ENCODE measurements at places on chromosomes 7 and 10. TPM values are rescaled to one million over a fixed set of nuclear protein-coding genes. Genes with fewer than 3 reads are reported as not detected.

GRCh38 chr10:11227103-11227502 lies 209.4 kb downstream of the CELF2 start:
- H3K4me3 ChIP-seq = no peak overlapping the region
- H3K27me3 ChIP-seq = no peaks in the 10 kb centered on the region
- no peak for DNase-seq
- H3K27ac ChIP-seq = no peak overlapping the region
- peaks cover 13% of the 10 kb centered on the region for H3K36me3 ChIP-seq
- peaks cover 34% of the 10 kb centered on the region for H3K4me1 ChIP-seq

The POR gene
- 78.0 TPM for total RNA-seq

The HOXA10 gene
- not detected for total RNA-seq

The SDHAF3 gene
- 2.9 TPM for total RNA-seq

DNA sequence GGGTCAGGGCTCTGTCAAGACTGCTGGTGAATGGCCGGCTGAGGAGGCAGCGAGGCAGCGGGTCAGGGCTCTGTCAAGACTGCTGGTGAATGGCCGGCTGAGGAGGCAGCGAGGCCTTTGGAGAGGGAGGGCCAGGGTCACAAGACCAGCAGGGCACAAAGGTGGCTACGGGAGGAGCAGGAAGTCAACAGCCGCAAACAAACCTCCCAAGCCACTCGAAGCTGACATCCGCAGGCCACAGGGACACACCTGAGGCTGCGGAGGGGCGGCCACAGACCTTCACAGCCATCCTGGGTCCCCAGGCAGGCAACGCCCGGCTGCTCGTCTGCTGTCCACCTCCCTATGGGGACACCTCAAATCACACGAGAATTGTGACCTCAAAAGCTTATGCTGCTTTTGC lies 8.9 kb upstream of the GPER1 start:
- no peaks in the 10 kb centered on the region for H3K36me3 ChIP-seq
- H3K4me1 ChIP-seq = peaks cover 34% of the 10 kb centered on the region
- no peaks in the 10 kb centered on the region for H3K27me3 ChIP-seq
- H3K4me3 ChIP-seq = no peak overlapping the region
- no peak for DNase-seq
- no peak overlapping the region for H3K27ac ChIP-seq

DNA sequence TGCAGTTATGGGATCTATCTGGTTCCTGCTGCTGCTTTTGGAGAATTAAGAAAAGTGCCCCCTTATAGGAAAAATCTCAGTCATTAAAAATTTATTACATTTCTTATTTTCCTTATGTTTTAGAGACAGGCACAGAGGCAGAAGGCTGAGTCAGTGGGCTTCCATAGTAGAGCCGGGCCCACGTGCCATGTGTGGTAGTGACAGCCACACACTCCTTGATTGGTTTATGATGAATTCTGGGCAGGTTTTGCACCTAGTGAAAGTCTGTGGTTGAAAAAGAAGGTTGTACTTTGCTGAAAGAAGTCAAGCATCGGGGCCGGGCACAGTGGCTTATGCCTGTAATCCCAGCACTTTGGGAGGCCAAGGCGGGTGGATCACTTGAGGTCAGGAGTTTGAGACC lies 109.9 kb downstream of the FANK1 start:
- no peak for DNase-seq
- H3K4me1 ChIP-seq = no peaks in the 10 kb centered on the region
- no peaks in the 10 kb centered on the region for H3K36me3 ChIP-seq

- no peak overlapping the region for H3K4me3 ChIP-seq
- no peak overlapping the region for H3K27ac ChIP-seq
- no peak for DNase-seq
- H3K4me1 ChIP-seq = no peaks in the 10 kb centered on the region
- no peaks in the 10 kb centered on the region for H3K36me3 ChIP-seq
Observed at GRCh38 chr7:155097338-155097737, 27.2 kb downstream of the HTR5A start.

DNA sequence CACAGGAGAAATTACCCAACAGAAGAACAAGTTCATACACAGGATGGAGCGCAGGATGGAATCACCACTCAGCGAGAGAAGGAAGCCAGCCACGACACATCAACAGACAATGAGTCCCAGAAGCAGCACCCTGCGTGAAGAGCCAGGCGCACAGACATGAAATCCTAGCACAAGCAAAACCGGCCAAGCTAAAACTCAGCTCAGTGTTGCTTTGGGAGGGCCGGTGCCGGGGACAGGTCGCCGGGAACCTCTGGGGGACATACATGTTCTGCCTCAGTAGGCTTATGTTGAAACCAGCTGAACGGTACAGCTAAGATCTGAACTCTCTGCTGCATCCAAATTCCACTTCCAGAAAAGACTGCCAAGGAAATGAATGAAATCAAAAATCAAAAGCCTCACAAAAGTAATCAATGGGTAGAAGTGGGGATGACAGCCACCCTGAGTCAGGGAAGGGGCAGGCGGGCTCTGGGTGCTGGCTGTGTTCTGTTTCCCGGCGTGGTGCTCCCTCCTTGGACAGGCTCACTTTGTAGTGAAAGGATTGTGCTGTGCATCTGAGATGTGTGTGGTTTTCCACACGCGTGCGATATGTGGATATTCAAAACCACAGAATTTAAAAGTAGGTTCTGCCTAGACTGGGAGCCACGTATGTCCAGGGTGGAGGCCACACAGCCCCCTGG lies 114.7 kb downstream of the PDGFA start:
- H3K4me3 ChIP-seq = no peak overlapping the region
- DNase-seq = peak; percentile 23
- H3K27ac ChIP-seq = no peak overlapping the region

The PRSS37 gene
- total RNA-seq = not detected

DNA sequence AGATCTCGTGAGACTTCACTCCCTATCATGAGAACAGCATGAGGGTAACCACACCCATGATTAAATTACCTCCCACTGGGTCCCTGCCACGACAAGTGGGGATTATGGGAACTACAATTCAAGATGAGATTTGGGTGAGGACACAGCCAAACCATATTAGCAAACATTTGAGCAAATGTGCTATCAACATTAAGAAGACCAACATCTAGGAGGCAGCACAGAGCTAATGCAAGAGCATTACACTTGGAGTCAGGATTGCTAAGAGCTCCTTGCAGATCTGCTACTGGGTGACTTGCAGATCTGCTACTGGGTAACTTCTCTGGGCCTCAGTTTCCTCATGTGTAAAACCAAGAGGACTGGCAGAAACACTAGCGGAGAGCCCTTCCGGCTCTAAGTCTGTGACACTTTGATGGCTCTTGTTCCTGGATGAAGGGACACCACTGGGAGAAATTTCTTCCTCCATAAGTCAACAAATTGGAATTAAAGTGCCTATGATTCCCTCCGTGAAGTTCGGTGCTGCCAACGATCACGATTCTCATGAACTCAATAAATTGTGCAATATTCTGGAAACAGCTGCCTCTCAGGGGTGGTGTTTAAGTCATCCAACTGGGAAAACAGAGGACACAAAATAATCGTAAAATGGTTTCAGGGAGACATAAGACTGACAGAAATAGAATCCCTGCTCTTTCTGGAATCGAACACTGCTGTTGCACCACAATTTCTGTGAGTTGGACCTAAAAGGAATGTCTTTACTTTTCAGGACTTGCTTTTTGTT lies 115.8 kb upstream of the ITGB1 start:
- H3K4me3 ChIP-seq = no peak overlapping the region
- no peaks in the 10 kb centered on the region for H3K36me3 ChIP-seq
- no peak for DNase-seq
- H3K27ac ChIP-seq = no peak overlapping the region

GRCh38 chr10:71801361-71801760 lies 28.0 kb upstream of the VSIR start:
- H3K4me3 ChIP-seq = no peak overlapping the region
- H3K4me1 ChIP-seq = peaks cover 9% of the 10 kb centered on the region
- H3K36me3 ChIP-seq = no peaks in the 10 kb centered on the region
- no peak for DNase-seq

The SOSTDC1 gene
- 0.89 TPM for total RNA-seq

GRCh38 chr7:121447243-121447910 lies 51.3 kb upstream of the FAM3C start:
- no peaks in the 10 kb centered on the region for H3K36me3 ChIP-seq
- no peaks in the 10 kb centered on the region for H3K27me3 ChIP-seq
- H3K27ac ChIP-seq = no peak overlapping the region
- H3K4me3 ChIP-seq = no peak overlapping the region
- no peak for DNase-seq

DNA sequence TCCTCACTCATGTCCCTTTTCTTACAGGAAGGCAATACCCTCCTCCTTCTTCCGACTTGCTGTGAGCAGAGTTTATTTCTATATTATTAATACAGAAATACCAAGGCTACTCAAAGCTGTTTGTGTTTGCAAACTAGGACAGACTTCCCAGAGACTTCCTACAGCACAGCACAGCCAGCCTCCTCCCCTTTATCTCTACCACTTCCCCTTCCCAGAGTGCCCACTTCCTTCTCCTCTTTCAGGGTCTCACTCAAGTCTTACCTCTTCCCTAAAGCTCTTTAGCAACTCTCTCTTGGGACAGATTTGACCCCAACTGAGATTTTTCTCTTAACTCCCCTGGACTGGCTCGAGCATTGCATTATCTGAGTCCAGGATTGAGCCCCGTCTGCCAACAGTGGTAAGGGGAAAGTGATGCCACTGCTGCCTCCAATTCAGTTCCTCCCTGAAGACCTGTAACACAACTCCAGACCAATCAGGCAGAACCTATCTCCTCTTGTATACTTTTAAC lies 5.5 kb upstream of the LRGUK start:
- no peak for DNase-seq
- no peaks in the 10 kb centered on the region for H3K27me3 ChIP-seq
- H3K4me3 ChIP-seq = no peak overlapping the region
- H3K4me1 ChIP-seq = peaks cover 2% of the 10 kb centered on the region

The ITIH5 gene
- total RNA-seq = 24.4 TPM

The PIP gene
- total RNA-seq = not detected

DNA sequence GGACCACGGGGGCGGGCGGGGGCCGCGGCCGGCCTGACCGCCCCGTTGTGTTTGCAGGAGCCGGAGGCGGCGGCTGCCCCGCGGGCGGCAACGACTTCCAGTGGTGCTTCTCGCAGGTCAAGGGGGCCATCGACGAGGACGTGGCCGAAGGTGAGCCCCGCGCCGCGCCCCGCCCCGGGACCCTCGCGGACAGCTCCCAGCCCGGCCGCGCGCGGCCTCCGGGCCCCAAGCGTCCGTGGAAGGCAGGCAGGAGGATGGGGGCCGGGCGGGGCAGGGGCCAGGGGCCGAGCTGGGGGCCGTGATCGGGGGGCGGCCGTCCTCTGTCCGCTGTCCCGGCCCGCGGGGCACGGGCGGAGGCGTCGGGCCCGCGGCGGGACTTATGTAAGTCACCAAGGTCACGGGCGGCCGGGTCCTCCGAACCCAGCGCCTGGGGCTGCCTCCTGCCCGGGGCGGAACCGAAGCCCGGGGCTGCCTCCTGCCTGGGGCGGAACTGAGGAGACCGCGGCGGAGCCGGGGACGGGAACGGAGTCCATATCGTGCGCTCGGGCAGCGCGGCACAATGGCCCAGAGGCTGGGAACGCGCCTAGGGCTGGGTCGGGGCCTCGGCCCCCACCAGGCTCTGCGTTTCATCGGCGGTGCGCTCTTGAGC lies 497 bp downstream of the PPP2R2D start:
- DNase-seq = peak; percentile 63
- peaks cover 57% of the 10 kb centered on the region for H3K4me1 ChIP-seq
- no peaks in the 10 kb centered on the region for H3K27me3 ChIP-seq
- peak overlapping the region; percentile 94 for H3K4me3 ChIP-seq

DNA sequence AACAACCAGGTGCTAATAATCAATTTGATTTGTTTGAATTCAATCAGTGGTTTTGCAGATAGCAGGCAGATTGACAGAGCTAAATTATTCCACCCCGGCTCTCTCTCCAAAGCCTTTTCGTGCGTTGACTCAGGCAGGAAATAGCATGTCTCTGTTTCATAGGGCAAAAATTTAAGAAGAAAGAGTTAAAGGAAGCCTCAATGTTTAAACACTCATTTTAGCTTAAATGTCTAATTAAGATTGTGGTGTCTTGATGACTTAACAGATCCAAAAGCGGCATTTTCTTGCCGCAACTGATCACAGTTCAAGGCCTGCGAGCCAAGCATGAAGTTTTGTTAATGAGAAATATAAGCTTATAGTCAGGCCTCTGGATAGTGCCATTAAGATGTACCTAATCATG lies 1051.1 kb upstream of the AUTS2 start:
- no peaks in the 10 kb centered on the region for H3K27me3 ChIP-seq
- no peak overlapping the region for H3K27ac ChIP-seq
- H3K36me3 ChIP-seq = no peaks in the 10 kb centered on the region

Measured in stomach (tissue), 19 donors.